ENCODE measurements at places on chromosomes 2 and 18.

- no peak for DNase-seq
These were observed 45.7 kb upstream of the FAM171B start for GRCh38 chr2:186648130-186648529.

GRCh38 chr18:669077-669476 lies 11.6 kb downstream of the TYMS start:
- DNase-seq: no peak

- DNase-seq: no peak
These were observed 146.4 kb downstream of the MBD5 start for GRCh38 chr2:148167241-148167766.

DNA sequence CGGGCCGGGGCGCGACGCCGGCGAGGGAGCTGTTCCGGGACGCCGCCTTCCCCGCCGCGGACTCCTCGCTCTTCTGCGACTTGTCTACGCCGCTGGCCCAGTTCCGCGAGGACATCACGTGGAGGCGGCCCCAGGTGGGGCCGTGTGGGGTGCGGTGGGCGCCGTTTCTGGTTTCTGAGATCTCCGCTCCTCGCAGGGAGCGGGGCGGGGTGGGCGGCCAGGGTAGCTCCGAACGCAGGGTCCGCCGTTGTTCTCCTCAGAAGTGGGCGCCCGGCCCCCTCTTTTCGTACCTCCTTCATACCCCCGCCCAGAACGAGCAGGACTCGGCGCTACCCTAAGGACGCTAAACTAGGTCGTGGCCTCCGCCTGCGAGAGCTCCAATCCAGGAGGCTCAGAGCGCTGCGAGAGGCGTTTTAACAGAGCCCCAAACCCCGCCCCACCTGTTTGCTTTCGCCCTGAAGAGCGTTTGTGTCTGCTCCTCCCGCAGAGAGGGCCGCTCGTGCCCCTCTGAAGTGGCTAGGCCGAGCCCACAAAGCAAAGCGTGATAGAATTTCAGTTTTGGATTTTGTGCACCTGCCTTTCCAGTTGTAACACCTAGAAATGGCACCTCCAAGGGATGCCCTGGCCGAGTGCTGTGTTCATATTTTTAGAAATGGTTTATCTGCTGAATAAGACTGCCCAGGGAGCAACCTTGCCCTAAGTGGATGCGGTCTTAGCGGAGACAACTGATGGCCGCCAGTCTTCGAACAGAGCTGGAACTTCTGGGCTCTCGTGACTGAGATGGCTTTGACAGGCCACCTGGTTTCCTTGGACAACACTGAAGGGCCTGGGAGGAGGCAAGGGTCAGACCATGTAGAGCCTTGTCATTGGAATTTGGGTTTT lies 626 bp downstream of the CAPN10 start:
- no peak for DNase-seq

DNA sequence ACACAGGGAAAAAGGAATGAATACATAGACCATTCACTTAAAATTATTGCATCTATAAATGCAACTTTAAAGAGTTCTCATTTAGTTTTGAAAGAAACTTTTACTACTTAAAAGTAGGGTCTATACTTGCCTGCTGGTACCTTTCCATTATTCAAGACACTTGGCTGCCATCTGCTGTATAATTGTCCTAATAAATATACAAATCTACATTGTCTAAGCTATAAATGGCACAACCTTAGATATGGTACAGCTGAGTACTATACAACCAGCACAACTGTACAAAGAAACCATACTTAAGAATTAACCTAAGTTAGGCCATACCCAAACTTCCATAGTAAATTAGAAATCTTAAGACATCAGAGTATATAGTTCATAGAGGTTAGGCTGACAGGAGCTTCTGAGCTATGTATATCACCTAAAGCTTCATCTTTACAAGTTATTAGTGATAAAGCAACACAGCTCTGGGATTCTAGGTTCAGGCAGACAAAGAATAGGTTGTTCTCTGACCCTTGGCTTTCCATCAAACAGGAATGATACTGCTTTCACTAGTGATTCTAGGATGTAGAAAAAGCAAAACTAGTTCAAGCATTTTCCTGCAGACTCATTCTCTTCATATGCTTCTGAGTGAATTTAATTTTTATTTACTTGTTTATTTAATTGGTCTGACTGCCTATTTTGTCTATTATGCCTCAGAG lies 22.1 kb downstream of the EXOC6B start:
- DNase-seq: no peak

DNA sequence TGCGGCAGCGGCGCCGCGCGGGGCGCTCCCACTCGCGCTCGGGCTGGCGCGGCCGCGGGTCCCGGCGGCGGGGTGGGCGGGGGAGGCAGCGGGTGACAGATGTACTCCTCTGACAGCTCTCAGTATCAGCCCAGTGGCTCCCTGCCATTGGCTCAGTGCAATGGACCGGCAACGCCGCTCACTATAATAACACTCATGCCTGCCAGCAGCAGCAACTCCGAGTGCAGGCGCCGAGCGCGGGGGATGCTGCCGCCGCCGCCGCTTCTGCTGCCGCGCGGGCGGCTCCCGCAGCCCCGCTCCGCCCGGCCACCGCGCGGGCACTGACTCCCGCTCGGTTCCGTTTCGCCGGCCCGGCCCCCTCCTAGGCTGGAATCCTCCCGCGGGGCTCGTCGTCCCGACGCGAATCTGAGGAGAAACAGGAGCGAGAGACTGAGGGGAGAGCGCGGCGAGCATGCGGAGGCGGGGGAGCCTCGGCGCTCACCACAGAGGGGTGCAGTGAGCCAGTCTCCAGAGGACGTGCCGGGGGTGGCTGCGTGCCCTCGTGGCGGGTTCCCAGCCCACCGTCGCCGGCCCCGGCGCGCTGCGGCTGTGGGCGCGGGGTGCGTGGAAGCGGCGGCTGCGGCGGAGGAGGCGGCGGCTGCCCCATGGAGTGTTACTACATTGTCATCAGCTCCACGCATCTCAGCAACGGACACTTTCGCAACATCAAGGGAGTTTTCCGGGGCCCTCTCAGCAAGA lies at the start of gene ZNF804A:
ZNF804A (plus strand) TSS at position 214 of the 738 bp plus-strand sequence; CDS start at position 645, 431 bp downstream.
- no peak for DNase-seq

Measured in omental fat pad (tissue), 4 donors.